ENCODE measurements at places on chromosomes 13 and 19.

GRCh38 chr19:34475026-34475974 is 6.3 kb upstream of the WTIP start:
- DNase-seq: no peak

- no peak for DNase-seq
These were observed 5.0 kb upstream of the JUNB start for GRCh38 chr19:12786141-12786870.

GRCh38 chr19:17967257-17968051 is 547 bp downstream of the KCNN1 start:
- DNase-seq: no peak

DNA sequence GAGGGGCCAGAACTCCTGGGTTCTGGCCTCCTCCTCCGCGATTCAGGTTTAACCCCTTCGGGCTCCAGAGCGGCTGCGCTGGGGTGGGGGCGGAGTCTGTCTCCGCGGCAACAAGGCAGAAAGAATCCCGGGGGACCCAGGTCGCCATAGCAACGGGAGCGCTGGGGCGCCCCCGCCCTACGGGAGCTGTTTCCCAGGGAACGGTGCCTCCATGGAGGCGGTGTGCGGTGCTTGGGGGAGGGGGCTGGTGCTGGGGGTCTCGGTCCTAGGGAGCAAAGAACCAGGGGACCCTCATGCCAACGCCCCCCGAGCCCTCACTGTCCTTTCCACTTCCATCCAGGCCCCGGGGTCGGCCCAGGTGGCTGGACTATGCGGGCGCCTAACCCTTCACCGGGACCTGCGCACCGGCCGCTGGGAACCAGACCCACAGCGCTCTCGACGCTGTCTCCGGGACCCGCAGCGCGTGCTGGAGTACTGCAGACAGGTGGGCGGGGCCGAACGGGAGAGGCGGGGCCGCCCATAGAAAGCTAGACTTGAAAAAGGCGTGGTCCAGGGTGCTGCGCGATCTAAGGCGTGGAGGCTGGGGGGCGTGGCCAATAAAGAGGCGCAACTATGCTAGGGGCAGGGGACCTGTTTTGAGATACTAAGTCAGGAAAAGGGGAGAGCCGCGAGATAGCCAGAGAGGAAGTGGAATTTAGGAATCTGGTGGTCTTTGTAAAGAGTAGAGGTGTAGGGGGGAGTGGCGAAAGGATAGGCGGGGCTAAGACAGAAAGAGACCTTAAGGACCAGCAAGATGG is 1.2 kb downstream of the APLP1 start:
- peak; percentile 95 for DNase-seq

GRCh38 chr19:38006361-38007045 is 99.5 kb downstream of the SIPA1L3 start:
- DNase-seq: no peak

GRCh38 chr19:51108805-51109146 is 567 bp upstream of the CTU1 start:
- no peak for DNase-seq

DNA sequence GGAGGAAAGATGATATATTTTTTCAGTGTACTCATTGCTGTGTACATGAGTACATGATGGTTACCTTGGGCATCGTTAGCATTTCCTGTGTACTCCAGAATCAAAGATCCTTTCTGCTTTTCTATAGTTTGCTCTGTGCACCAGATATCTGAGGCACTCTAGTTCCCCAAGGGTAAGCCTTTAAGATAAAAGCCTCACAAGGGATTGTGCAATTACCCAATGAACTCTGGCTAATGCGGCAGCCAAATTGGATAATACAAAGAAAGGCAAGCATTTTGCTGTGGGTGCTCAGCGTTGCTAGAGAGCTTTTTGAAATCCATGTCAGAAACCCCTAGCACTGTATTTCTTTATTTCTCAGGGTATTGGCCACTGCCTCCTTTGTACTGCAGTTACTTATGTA is 2.9 kb downstream of the CYSLTR2 start:
- no peak for DNase-seq

DNA sequence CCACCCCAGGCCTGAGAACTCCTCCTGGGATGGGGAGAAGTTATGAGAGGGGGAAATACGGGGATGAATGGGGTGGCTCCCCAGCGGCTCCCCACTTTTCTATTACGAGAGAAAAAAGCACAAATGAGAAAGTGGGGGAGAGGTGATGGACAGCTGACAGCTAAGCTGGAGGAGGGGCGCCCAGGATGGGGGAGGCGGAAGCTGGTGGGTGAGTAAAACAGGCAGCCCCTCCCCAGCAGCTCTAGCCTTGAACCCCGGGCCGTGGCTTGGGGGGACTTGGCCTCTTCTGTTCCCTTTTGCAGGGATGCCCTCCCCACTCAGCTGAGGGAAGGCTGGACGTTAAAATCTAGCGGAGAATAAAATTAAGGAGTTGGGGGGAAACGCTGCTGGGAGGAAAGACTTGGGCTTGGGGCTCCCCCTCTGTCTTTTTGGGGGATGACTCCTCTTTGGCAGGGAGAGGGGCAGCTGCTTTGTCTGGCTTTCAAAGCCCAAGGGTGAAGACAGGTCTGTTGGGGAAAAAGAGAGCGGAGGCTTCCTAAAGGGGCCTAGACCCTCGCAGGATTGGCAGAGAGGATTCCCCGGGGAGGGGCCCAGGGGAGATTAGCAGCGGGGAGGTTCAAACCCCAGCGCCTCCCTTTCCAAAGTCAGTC is 1.4 kb upstream of the SAMD1 start:
- no peak for DNase-seq

GRCh38 chr13:63910511-63910910 is 2494.9 kb upstream of the PCDH20 start:
- DNase-seq: peak; percentile 68

DNA sequence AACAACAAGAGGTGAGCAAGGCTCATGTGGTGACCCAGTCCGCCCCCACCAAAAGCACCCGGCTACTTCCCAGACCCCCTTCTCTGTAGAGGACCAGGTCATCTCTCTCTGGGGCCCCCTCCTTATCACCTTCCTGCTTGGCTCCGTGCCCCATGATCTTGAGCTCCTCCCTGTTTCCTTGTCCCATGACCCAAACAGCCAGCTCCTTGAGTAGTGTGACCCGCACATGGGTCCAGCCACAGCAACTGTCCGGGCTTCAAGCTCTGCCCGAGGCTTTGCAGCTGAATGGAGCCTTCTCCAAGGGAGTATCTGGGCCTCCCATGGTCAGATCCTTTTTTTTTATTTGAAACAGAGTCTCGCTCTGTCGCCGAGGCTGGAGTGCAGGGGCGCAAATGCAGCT is 61.8 kb downstream of the MYO9B start:
- DNase-seq: no peak

- no peak for DNase-seq
These were observed 311.4 kb upstream of the ATXN8OS start for GRCh38 chr13:69796256-69796655.

- DNase-seq: no peak
These were observed 458.1 kb upstream of the ARGLU1 start for GRCh38 chr13:107025991-107026390.

- no peak for DNase-seq
These were observed 83.1 kb downstream of the ATP11A start for GRCh38 chr13:112772929-112773328.

DNA sequence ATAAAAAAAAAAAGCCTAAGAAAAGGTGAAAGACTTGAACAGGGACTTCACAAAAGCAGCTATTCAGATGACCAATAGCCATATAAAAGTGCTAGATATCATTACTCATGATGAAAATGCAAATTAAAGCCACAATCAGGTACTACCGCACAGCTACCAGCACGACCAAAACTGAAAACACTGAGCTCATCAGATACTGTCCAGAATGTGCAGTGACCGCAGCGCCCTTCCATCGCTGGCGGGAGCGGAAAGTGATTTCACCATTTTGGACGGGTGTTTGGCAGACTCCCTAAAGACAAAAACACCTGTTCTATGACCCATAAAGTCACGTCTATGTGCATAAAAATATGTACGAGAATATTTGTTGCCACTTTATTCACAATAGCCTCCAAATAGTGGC is 60.7 kb downstream of the SLC6A16 start:
- DNase-seq: no peak

- no peak for DNase-seq
These were observed 44.3 kb upstream of the CEACAM21 start for GRCh38 chr19:41531438-41532311.

DNA sequence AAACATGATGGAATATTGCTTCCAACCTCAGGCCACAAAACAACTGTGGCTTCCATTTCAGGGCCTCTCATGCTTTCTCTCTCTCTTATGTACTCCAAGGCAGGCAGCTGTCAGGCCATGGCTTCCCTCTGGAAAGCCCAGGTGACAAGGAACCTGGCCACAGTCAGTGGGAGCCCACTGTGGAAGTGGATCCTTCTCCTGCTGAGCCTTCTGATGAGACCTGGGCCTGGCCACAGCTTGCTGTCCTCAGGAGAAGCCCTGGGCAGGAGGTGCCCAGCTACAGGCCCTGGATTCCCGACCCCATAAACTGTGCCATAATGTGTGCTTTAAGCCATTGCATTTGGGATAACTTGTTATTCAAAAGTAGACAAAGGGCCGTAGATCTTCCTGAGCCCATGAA is 71.2 kb downstream of the SPACA7 start:
- no peak for DNase-seq
